ENCODE measurements at places on chromosomes 4 and X. TPM values are rescaled to one million over a fixed set of nuclear protein-coding genes. Genes with fewer than 3 reads are reported as not detected.

DNA sequence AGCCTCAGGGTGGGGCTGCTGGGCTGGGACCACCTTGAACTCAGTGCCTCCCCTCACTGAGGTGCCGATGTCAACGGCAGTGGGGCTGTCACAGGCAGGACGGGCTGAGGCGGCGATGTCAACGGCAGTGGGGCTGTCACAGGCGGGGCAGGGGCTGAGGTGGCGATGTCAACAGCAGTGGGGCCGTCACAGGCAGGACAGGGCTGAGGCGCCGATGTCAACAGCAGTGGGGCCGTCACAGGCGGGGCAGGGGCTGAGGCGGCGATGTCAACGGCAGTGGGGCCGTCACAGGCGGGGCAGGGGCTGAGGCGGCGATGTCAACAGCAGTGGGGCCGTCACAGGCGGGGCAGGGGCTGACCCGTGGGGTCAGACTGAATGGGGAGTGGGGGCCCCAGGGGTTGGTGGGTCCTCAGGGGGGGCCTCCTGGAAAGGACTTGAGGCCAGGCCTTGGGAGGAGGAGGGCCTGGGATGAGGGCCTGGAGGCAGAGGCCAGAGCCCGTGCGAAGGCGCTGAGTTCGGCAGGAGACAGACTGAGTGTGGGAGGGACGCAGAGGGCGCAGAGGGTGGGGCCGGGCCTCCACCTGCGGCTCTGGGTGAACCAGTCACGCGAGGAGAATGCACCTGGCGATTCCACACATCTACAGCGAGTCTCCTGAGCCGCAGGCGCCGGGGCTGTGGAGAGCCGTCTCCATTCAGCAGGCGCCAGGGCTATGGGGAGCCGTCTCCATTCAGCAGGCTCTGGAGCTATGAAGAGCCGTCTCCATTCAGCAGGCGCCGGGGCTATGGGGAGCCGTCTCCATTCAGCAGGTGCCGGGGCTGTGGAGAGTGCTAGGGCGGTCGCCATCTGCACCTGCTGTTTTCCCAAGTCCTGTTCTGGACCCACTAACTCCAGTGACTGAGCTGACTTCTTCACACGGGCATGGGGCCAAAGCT, 22.9 kb downstream of the ATP5ME start:
- peak; percentile 13 for DNase-seq

GRCh38 chr4:26525136-26525770, 35.0 kb upstream of the CCKAR start:
- no peak for DNase-seq

GRCh38 chrX:80765220-80765625, 44.5 kb downstream of the BRWD3 start:
- no peak for DNase-seq

DNA sequence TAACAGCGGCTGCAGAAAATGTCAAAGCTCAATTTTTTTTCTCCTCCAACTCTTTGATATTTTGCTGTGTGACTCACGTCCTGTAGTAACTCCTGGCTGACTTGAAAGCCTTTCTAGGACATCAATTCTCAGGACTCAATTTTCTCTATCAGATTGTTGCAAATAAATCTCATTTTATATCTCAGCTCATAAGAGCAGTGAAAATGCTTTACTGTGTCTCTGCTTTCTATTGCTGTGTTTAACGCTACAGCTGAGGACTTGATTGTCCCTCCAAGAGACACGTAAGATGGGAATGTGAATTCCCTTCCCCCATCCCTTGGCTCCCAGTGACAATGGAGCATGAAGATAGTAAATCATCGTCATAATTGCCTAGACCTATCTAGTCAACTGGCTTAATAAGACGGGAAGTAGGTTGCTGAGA, 20.5 kb upstream of the CBR4 start:
- no peak for DNase-seq

The ARR3 gene
- not detected for total RNA-seq

DNA sequence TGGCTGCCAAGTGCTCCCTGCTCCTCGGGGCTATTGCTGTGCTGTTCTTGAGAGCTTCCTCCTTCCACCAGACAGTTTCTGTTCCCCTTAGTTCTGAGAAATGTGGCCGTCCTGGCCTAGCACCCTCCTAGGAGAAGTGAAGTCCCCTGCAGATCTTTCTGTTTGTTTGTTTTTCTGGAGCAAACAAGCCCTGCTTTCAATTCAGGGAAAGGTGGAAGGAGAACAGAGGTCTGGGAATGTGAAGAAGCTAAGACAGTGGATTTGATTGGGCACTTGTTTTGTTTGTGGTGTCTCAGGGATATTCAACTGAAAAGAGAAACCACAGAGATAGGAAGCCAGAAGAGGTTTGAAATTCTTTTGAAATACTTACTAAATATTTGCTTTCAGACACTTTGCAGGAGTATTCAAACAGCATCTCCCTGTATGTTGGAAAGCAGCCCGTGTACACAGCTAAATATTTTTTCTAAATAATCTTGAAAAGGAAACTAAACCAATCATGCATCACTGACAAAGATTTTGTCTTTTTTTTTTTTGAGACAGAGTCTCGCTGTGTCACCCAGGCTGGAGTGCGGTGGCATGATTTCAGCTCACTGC, 36.5 kb upstream of the PPM1K start:
- no peak for DNase-seq

DNA sequence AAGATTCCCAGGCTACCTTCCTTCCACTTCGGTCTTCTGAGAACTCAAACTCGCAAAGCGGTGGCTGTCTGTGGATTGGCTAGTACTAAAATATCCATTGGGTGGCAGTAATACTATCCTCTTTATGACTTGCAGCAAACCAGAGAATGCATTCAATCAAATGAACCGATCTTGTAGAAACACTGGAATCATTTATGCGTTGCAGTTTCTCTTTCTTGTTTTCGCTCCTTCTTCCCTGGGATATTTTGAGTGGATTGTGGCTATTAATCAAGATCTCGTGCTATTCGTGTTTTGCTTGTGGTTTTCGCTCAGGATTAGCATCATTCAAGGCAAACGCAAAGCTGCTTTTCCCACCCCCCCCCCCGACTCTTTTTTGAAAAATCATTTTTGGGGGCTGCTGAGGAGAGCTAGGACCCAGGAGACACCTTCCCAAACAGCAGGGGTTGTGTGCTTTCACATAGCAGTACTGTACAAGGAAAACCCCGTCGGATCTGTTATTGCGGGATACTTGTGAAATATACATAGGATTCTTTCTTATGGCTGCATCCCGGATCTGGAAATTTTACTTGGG, at the start of gene IL1RAPL1:
Gene IL1RAPL1, plus strand, starts transcription at position 466 of the 571 bp plus-strand sequence.
- no peak for DNase-seq

- DNase-seq: no peak
Observed at GRCh38 chr4:31391976-31392375, 671.8 kb downstream of the PCDH7 start.

The RELL1 gene
- 9.0 TPM for total RNA-seq

DNA sequence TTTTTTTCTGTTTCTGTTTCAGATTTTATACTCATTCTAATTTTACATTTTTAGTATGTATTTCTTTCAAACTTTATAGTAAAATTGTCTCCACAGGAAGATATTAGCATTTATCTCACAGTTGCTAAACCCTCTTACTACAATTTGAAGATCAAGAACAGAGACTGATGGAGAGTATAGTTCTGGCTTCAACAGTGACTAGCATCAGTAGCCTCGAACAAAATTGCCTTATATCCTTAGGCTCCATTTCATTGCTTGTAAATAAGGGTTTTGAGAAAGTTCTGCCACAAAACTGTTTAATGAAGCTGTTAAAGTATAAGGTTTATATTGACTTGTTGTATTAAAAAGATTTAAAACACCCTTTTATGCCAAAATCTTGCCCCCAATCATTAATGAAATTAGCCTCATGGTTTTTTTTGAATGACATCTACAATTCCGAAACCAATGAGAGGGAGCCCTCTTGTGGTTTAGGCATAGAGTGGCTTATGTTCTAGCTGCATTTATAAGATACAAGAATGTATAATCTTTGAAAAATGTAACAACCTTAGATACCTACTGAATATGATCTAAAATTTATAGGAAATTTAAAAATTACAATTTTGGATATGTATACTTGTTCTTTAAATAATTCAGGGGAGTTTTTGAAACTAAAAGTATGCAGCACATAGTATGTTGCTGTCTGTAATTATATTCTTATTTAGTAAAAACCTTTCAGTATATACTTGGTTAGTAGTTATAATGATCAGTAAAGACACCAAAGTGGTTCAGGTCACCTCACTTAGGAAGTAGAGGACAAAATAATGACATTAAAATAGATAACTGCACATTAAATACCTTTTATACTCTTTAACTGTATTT, 109.8 kb upstream of the HPGD start:
- DNase-seq: no peak

- no peak for DNase-seq
Observed at GRCh38 chr4:45578874-45579273, 545.0 kb downstream of the GABRG1 start.

DNA sequence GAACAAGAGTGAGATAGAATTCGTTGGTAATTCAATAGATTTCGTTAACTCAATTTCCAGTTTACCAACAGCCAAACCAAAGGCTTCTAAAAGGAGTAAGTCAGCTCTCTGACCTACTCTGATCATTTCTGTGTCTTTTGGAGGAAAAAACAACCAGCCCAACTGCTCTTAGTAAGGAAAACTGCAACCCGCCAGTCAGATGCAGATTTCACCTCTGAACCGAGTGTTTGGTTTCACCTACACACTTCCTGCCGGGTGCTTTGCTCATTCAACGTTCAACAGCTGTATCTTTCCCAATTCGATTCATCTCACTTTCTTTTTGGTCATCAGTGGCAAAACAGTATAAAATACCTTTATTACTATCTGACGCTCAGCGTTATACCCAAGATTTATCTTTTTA, 24.5 kb downstream of the TMSB4X start:
- DNase-seq: no peak

- no peak for DNase-seq
Observed at GRCh38 chrX:135973025-135973547, 702 bp downstream of the MMGT1 start.

DNA sequence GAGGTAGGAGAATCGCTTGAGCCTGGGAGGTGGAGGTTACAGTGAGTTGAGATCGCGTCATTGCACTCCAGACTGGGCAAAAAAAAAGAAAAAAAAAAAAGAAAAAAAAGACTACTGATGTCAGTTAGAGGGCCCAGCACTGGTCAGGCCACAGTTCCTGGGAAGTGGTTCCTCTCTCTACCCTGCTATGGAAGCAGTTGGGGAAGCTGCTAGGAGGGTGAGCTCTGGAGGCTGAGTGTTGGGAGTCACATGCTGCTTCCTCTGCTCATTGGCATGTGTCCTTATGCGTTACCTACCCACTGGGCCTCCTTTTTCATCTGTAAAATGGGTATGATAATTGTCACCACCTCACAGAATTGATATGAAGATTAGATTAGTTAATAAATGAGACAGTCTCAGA, 50.7 kb downstream of the SEPSECS start:
- no peak for DNase-seq

DNA sequence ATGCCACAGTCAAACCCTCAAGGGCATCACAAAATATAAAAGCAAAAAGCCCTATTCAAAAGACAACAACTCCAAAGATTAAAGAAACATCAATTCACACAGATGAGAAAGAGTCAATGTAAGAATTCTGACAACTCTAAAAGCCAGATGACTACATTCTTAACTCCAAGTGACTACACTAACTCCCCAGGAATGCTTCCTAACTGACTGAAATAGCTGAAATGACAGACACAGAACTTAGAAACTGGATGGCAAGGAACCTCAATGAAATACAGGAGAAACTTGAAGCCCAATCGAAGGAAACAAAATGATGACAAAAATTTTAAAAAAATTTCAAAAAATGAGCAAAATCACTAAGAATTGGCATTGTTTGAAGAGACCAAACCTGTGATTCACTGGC, 1047.6 kb upstream of the PCDH10 start:
- no peak for DNase-seq

The PDE6B gene
- total RNA-seq: 0.97 TPM

The EREG gene
- total RNA-seq: not detected

GRCh38 chrX:83508006-83508405, at the start of gene POU3F4:
POU3F4 (plus strand) TSS chrX:83508290; CDS start chrX:83508325, 35 bp downstream.
- no peak for DNase-seq

- DNase-seq: no peak
Observed at GRCh38 chrX:133151336-133151735, 54.4 kb upstream of the USP26 start.

- DNase-seq: no peak
Observed at GRCh38 chrX:105820247-105820646, 2.1 kb upstream of the NRK start.

- DNase-seq: no peak
Observed at GRCh38 chr4:184417802-184418511, 56.4 kb downstream of the IRF2 start.

The CXCL1 gene
- 33.1 TPM for total RNA-seq

The CSN1S1 gene
- total RNA-seq: not detected

DNA sequence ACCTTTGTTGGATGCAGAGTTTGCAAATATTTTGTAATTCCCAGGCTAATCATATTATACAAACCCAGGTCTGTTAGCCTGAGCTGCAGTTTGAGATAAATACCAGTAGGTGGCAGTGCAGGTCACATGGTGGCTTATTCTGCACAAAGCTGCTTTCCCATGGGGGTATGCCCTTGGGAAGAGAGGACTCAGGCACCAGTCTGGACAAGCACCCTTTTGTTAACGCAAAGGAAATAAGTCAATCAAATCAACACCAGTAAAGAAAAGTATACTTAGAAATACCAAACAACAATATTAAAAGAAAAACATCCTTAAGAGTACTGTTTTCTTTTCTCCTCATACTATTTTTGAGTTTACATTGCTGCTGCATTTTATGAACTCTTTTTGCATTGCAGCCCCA, 389.0 kb upstream of the ZFP42 start:
- DNase-seq: no peak

The SASH3 gene
- 2.8 TPM for total RNA-seq

The CFAP47 gene
- total RNA-seq: 0.20 TPM

All from right lobe of liver (tissue), 6 donors.